ENCODE measurements at places on chromosomes 4 and X. TPM values are rescaled to one million over a fixed set of nuclear protein-coding genes. Genes with fewer than 3 reads are reported as not detected.

DNA sequence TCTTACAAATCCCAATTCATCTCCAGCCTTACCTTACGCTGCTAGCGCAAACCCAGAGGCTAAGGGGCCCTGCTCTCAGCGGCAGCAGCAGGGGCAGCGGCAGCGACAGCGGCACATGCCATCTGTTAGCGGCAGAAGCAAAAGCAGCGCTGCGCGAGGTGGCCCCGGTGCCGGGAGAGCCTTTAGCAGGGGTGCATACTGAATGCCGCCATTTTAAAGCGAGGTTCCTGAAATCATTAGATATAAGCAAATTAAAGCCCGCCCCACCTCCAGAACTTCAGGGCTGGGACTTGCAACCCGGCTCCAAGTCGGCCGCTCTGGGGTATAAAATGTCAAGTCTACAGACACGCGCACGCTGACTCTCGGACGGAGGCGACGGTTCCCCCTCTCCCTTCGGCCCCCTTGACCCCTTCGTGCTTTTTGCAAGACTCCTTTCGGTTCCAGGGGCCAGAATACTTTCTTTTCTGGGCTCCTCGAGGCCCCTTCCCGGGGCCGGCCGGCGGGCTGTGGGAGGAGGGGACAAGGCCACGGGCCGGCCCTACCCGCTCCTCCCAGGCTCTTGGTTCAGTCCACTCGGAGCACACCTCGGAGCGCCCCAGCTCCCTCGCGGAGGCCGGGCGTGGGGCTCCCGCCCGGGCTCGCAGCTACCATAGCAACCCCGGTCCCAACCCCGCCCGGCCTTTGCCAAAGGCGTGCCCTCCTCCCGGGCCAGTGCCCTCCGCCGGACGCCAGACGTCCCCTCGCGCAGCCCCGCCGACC lies at the start of gene MBNL3:
MBNL3 (minus strand) TSS at position 220 of the 759 bp plus-strand sequence. CDS start 49,427 bp downstream, outside the sequence.
- peak; percentile 53 for DNase-seq

The ACE2 gene
- polyA plus RNA-seq, result 55.0 TPM

The PASD1 gene
- 0.05 TPM for polyA plus RNA-seq

The CXCL1 gene
- polyA plus RNA-seq, result 0.50 TPM

DNA sequence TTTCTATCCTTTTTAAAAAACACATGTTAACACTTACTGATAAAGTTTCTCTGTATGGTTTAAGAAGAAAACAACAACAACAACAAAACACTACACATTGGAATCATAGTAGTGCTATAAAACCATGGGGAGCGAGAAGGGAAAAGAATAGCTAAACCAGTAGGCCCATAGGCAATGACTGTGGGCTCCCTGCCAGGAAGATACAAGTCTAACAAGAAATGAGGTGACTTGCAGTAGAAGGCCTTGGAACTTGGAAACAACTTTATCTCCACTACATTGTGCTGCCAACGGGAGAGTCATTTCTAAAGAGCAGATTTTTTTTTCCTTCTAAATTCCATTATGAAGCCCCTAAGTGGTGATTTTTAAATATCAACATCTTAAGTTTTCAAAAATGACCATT lies 78.0 kb downstream of the GPC4 start:
- DNase-seq, result peak; percentile 8

The AFM gene
- polyA plus RNA-seq, result 16.7 TPM

The PPBP gene
- polyA plus RNA-seq, result 14.8 TPM

DNA sequence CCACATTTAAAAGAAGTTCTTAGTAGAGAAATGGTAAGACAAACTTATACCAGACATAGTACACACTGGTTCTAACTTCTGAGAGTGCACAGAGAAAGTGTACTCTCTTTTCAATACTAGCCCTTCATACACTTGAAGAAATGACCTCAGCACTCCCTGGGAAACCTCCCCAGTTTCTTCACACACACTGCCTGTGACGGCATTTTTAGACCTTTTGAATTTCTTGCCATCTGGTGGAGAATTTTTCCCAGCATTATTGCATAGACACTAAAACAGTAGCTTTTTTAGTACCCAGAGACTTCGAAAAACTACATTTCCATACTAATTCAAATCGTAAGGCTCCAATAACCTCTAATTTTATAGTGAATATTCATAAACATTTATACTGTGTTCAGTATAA lies 341.6 kb upstream of the MAOA start:
- no peak for DNase-seq

DNA sequence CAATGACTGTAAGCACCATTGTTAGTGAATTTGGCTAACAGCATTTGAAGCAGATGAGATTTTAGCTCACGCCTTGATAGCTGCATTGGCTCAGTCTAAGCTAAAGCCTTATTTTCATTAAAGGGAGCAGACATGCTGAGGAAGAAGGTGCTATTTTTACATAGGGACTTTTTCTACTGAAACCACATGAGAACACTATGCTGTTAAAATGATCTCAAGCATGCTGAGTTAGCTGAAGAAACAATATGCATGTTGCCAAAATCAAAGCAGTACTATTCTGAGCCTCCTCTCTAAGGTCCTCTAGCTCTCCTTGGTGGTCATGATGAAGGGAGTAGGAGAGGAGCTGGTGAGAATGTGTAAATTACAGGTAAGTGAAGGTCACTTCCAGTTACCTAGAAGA lies 134.4 kb upstream of the JADE1 start:
- no peak for DNase-seq

DNA sequence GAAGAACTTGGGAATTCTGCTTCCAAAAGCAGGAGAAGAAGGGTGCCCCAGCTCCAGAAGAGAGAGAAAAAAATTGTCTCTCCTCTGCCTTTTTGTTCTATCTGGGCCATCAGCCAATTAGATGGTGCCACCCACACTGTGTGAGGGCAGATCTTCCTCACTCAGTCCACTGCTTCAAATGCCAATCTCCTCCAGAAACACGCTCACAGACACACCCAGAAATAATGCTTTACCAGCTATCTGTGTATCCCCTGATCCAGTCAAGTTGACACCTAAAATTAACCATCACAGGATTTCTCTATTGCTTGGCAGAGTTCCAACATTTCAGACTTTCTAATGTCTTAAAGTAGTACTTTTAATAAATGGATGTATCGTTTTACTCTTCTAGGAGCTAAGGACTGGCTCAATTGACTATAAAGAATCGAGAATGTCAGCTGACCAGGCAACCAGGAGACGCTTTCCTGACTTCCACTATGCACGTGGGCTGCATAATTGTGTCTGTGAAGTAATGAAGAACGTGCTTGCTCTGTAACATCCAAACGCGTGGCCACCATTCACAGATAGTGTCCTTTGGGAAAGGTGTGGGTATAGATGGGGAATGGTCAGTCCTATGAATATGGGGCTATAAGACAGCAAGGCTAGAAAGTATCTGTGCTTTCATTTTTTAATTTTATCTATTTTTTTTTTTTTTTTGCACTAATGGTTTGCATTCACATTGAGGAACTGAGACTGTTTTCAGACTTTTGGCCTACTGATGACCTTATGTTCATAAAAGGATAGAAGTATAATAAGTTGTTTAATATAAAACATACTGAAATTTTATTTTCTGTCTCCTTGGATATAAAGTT lies 9.9 kb upstream of the SMIM20 start:
- DNase-seq, result no peak

The ADH1B gene
- polyA plus RNA-seq, result 16.7 TPM

The FGFR3 gene
- polyA plus RNA-seq, result 87.6 TPM

GRCh38 chr4:80173841-80174240 lies 23.5 kb upstream of the PRDM8 start:
- DNase-seq, result no peak

- no peak for DNase-seq
These were observed 141.8 kb downstream of the MXRA5 start for GRCh38 chrX:3204606-3205005.

The KLF3 gene
- 65.4 TPM for polyA plus RNA-seq

DNA sequence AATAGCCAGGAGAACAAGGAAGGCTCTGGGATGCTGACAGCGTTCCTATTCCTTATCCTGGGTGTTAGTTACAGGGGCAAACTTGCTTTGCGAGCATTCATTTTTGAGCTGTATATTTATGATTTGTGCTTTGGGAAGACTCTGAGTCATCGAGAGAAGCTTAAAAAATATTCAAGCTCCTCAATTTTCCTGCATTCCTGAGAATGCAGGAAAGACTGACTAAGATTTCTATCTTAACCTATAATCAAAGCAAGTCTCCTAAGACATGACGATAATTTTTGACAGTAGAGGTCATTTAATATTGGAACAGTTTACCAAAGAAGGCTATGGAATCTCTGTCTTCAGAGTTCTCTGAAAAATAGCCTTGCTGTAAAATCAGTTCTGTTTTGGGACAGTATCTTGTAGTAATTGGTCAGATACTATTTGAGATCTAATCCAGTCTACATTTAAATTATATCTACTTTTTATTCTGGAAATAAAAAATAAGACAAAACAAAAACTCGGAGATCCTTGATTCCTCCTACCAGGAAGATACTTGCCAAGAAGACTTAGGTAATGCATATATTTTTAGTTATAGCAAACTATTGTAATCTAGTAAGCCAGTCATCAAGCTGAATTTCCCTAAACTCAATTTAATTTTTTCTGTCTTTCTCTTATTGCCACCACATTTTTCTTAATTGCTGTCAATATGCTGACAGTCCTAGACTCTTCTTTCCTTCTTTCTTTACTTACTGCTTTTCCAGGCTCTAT lies 31.7 kb downstream of the BBS12 start:
- no peak for DNase-seq

- no peak for DNase-seq
These were observed 168.6 kb downstream of the AFAP1 start for GRCh38 chr4:7771056-7771455.

DNA sequence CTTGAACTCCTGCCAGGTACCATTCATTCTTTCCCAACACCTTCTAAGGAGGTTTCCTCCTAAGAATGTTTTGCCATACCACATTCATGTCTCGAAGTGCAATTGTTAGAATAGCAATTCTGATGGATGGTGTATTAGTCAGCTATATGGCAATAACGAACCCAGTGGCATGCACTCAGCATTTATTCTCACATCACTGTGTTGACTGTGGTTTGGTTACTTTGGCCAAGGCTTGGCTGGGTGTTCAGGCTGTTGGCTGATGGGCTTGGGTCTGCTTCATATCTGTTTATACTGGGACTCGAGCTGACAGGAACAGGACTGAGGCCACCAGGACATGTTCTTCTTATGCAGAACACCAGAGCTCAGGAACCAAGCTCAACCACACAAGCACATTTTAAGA lies 31.7 kb downstream of the PSAPL1 start:
- DNase-seq, result no peak

The DKK2 gene
- 1.7 TPM for polyA plus RNA-seq

- DNase-seq, result no peak
These were observed 68.4 kb downstream of the MAOB start for GRCh38 chrX:43813898-43814297.

DNA sequence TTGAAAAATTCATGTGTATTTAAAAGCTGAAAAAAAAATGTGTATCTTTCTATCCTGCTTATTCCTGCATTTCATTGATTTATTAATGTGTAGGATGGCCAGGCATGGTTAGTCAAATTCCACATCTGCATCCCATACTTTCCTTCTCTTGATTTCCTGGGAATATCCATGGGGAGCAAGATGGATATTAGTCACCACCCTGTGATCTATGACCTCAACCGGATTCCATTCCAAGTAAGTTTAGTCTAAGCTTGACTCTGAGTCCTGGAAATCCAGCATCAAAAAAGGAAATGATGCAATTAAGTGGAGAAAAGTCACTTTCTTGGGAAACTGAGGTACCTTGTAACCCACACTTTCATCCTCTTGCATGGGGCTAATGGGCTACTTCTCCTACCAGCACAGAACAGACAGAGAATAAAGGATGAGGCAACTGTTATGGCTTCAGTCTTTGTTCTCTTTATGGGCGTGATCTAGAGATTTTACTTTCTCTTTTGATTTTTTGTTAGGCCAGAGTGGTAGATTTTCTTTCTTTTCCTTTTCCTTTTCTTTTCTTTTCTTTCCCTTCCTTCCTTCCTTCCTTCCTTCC lies 17.1 kb upstream of the BEX4 start:
- no peak for DNase-seq

The RASL11B gene
- polyA plus RNA-seq, result 40.5 TPM

Measured in left kidney (tissue), 8 donors.